ENCODE measurements at places on chromosomes 7 and 10.

DNA sequence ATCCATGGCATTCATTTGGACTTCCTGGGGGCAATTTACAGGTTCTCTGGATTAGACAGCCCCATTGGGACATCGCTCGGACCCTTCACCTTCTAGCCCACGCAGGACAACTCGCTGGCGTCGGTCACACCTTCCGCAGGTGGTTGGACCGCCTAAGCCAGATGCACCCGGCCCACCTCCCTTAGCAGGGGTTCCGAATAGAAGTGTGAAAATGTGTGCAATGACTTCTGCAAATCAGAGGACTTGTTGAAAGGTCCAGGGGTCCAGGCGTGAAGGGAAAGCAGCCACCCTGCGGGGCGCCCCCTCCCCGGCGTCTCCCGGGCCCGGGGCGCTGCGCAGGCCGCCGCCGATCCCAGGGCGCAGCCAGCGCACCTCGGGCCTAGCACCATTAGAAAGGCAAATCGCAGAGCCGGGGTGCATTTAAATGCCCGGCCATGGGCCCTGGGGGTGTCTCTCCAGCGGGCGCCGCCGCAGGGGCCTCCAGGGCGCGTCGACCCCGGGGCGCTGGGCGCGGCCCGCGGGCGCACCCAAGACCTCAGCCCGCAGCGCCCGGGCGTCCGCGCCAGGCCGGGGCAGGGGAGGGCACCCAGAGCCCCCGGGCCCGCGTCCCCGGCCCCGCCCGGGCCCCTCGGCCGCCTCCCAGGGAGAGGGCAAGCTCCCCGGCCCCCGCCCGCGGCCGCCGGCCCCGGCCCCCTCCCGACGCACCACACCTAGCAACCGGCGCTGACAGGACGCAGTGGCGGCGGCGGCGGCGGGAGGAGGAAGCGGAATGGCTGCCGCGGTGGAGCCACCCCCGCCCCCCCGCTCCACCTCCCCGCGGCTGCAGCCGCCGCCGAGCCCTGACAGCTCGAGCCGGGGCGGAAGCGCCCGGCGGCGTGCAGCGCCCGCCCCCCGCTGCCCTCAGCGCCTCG is 1.2 kb downstream of the JAZF1 start:
- DNase-seq, result no peak

GRCh38 chr7:128323459-128324367 is 20.0 kb downstream of the RBM28 start:
- DNase-seq, result no peak

GRCh38 chr10:65320236-65321026 is 1605.4 kb upstream of the LRRTM3 start:
- DNase-seq, result no peak

DNA sequence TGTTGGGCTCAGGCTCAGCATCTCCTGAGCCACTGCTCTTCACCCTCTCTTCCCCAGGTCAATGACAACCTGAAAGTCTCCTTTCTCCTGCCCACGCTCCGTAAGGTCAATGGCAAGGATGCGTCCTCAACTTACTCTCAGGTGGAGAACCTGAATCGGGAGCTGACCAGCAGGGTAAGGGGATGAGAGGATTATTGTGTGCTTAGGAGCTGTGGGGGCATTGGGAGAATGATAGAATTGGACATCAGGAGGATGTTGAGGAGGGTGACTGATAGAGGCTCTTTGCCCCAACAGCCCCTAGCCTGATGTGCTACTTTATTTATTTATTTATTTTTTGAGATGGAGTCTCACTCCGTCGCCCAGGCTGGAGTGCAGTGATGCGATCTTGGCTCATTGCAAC is 1.3 kb downstream of the LRWD1 start:
- no peak for DNase-seq

DNA sequence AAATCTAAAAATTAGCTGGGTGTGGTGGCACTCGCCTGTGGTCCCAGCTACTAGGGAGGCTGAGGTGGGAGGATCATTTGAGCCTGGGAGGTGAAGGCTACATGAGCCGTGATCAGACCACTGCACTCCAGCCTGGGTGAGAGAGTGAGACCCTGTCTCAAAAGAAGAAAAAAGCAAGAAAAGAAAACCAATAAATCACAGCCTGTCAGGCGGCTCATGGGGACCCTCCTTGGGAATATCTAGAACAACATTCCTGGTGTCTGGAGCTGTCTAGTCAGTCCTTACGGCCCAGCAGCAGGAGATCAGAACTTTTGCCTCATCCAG is 130.6 kb upstream of the TNRC18 start:
- DNase-seq, result no peak

DNA sequence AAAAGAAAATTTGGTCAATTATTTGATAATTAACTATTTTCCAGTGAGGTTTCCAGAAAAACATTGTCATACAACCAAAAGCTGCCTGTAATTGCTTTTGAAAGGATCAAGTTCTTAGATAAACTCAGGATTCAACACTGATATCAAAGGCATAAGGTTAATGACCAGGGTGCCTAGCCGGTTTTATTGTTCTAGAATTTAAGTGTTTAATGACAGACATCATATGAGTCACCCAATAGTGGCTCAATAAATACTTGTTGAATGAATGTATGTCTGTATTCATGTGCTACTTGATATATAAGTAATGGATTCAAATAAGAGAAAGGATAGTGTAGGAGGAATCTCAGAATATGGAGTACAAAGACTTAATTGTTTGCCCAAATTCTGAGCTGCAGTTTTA is 196.1 kb upstream of the LRGUK start:
- DNase-seq, result no peak

Data from amniotic stem cell (primary cell).